Right lung (tissue), 10 donors: ENCODE measurements at places on chromosomes 1 and 21. TPM values are rescaled to one million over a fixed set of nuclear protein-coding genes. Genes with fewer than 3 reads are reported as not detected.

The ADGRB2 gene
- polyA plus RNA-seq: 28.8 TPM

The SPRR2A gene
- not detected for polyA plus RNA-seq

DNA sequence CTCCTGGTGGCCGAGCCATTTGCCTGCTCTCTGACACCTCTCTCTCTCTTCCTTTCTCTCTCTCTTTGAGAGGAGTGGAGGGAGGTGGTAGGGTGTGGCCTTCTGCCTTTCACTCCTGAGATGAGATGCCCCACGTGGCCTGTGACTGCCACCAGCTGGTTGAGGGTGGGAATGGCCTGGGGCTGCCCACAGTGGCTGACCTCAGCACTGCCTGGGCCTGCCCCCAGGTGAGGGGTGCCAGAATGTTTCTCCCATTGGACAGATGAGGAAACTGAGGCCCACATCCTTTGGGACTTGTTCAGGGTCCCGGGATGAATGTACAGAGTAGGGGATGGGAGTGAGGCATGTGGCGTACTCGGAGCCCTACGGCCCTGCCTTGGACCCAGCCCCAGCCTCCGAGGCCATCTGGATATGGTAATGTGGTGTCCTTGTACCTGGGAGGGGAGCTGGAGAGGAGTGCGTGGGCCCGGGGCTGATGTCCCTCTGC, 12.7 kb upstream of the C1orf167 start:
- no peak for DNase-seq

- no peak for DNase-seq
Observed at GRCh38 chr1:154780541-154780940, 89.5 kb downstream of the KCNN3 start.

- DNase-seq: no peak
Observed at GRCh38 chr1:6503884-6504602, 12.6 kb upstream of the PLEKHG5 start.
